ENCODE measurements at places on chromosomes 1 and 21.

DNA sequence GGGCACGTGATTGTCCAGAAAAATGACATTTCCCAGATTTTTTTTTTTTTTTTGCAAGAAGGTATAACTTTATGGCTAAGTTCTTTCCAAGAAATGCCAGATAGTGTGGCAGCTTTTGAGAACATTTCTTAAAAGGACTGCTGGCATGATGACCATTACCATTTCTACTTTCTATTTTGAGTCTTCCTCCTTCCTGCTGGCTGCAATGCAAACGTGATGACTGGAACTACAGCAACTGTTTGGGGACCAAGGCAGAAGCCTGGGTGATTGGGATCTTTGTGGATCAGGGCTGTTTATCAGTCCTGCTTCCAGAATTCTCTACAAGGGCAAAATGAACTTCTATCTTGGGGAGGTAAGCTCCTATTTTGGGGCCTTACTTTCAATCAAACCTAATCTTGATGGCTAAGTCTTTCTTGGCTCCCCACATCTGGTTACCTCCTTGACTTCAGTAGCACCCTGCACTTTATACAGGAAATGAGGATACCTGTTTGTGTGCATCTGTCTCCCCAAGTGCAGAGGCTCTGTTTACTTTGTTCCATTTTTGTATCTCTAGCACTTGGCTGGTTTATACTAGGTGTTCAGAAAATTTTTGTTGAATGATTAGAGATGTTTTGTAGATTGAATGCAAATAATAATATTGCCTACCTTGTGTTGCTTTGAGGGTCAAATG, 3.7 kb upstream of the DDX20 start:
- DNase-seq, result no peak

- peak; percentile 6 for DNase-seq
Measured at GRCh38 chr1:35748326-35748725, 21.5 kb downstream of the CLSPN start.

DNA sequence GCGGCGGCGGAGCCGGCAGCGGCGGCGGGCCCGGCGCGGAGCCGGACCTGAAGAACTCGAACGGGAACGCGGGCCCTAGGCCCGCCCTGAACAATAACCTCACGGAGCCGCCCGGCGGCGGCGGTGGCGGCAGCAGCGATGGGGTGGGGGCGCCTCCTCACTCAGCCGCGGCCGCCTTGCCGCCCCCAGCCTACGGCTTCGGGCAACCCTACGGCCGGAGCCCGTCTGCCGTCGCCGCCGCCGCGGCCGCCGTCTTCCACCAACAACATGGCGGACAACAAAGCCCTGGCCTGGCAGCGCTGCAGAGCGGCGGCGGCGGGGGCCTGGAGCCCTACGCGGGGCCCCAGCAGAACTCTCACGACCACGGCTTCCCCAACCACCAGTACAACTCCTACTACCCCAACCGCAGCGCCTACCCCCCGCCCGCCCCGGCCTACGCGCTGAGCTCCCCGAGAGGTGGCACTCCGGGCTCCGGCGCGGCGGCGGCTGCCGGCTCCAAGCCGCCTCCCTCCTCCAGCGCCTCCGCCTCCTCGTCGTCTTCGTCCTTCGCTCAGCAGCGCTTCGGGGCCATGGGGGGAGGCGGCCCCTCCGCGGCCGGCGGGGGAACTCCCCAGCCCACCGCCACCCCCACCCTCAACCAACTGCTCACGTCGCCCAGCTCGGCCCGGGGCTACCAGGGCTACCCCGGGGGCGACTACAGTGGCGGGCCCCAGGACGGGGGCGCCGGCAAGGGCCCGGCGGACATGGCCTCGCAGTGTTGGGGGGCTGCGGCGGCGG, 1.0 kb downstream of the ARID1A start:
- peak; percentile 44 for DNase-seq

DNA sequence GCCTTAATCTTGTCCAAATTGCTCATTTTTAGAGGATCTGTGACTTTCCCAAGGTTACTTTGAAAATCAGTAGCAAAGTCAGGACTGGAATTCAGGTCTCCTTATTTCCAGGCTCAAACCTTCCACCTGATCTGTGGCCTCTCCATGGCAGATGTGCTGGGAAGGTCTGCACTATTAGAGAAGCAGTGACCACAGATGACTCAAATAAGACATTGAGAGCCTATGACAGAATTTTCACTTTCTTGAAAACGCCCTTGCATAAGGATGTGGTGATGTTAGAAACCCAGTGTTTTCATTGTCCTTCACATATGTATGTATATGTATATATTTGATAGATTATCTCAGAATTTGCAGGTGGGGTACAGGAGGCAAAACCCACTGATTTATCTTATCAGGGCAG, 45.3 kb downstream of the TTC39A start:
- DNase-seq, result no peak

DNA sequence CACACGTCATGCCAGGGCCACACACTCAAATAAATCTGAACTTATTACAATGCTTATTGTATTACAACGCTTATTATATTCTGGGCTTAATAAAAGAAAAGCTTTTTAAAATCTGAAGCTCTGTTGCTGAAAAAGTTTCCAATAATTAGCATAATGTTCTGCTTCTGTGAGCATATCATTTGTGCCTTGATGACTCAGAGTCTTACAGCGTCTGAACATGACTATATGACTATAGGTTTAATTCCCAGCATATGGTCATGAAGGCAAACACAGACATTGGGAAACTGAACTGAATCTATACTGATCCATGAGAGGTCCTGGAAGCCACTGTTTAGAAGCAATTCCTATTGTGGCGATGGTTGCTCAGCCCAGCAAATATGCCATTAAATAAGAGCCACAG, 66.3 kb downstream of the SIM2 start:
- no peak for DNase-seq

- peak; percentile 72 for DNase-seq
Measured at GRCh38 chr1:50251702-50252101, 143.0 kb downstream of the ELAVL4 start.

DNA sequence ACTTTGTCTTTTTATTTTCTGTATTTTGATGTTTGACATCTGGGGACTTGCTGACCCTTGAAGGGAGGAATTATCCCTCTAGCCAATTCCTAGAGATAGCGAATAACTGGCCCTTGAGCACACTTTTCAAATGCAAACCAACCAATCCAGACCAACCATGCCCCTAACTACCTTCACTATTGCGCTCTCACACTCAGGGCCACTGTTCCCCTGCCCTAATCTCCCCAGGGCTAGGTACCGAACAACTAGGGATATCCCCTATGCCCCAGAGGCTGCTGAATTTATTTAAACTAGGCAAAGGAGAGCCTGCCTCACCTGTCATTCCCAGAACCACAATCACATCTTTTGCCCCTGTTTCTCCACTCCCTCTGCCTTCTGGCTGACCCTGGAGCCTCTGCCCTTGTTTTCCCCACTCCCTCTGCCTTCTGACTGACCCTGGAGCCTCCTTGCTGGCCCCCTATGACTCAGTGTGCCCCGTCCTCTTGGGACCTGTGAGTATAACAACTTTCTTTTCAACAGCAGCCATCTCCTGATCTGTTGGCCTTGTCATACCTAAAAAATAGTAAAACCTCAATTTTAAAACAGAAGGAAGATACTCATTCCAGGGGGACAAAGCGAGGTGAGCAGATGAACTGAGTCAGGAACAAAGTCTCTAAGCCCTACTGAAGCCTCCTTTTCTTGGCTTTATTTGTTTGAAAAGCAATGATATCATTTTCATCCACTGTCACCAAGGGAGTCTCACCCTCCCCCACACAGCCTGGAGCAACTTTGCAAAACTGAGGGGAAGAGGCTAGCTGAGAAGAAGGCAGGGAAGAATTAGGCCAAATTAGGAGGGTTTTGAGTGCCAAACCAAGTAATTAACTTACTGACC, 115.5 kb downstream of the NMNAT2 start:
- DNase-seq, result no peak

DNA sequence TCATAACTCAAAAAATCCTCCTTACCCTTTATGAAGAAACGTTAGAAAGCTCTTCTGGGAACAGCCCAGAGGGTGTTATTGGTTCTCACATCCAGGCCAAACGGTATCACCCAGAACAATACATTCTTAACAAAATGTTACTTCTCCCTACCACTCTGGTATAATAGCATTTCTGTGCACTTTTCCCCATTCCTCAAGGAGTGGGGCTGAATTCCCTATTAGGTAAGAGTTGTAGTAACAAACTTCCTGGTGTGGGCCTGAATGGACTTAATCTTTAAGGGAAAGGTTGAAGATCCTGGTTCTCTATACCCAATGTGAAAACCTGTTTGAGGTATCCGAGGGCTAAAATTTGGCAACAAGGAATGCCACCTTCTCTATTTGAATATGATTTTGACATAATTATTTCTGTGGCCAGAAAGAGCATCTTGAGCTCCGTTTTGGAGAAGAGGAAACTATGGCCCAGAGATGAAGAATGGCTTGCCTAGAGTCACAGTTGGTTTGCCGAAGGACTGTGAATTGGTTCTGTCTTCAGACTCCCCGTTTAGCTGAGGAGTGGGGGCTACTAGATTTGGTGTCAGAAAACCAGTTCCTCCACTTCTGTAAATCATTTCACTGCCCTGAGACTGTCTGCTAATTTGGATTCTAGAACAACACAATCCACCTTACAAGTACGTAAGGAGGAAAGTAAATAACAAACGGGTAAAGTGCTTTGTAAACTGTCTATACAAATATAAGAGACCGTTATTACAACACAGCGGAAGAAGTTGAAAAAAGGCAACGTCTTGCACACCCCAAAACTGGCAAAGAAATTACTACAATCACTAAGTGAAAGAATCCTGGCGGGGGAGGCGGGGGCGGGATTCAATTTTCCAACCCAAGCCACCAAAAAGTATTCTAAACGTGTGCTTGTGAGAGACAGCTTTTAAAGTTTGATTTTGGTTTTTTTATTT, 2.3 kb downstream of the ANP32E start:
- DNase-seq, result peak; percentile 25

DNA sequence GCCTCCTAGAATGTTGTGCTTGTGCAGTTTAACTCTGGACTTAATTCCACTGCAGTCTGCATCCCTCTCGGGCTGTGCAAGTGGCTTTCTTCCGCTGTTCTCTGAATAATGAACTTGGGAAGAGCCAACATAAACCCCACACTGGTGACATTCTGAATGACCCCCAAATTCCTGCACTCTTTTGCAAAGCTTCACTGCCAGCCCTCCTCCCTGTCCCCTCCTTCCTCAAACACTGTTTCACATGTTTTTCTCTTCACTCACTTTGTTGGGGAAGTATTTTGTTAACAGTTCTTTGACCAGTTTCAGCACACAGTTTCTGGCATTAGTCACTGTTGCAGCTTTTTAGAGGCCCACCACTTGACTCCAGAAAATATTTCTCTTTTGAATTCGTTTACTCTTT, 39.7 kb downstream of the GNG12 start:
- peak; percentile 67 for DNase-seq

GRCh38 chr1:55347041-55347440, 131.9 kb upstream of the USP24 start:
- no peak for DNase-seq

GRCh38 chr1:203039609-203040512, 13.6 kb downstream of the PPFIA4 start:
- DNase-seq, result no peak

DNA sequence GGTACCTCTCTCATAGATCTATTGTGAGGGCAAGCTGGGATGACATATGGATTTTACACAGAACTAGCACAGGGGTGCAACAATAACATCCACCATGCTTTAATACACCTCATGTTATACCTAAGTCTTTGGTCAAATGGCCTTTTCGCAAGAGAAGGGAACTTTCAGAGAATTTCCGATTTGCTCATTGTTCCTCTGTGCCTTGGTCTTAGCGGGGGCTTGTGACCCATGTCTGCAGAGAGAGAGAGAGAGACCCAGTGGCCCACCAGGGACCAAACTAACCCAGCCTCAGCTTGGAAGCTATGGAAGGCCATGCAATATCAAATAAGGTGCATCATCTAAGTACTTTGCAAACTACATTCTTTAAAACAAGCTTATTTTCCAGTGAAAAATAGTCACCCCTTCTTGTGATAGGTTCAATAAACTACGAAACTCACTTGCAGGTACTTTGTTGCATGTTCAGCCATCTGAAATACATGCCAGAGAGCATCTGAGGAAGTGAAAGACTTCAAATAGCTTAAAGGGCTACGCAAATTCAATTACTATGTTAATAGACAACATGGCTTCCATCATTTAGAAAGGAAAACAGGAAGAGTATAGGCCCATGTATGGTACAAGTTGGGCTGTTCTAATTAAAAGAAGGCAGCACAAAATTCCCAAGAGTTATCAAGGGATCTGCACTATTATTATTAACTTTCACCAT, 100.7 kb downstream of the KCNN3 start:
- DNase-seq, result no peak

- no peak for DNase-seq
Measured at GRCh38 chr1:45243476-45244343, 37.3 kb upstream of the ZSWIM5 start.

DNA sequence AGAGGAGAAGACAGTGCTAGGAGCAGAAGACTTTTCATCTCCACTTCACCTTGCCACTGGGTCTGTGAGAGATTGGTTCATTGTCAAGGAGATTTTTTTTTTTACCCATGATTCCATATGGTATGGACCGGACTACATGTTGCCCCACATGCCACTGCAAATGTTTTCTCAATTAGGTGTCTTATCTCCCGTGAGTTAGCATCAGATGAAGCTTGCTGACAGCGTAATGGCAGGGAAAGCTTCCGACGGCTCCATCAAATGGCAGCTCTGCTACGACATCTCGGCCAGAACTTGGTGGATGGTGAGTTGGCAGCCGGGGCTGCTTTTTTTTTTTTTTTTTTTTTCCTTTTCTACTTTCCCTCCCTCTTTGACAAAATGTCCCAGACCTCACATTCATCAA, 217.2 kb upstream of the NFIA start:
- DNase-seq, result no peak

DNA sequence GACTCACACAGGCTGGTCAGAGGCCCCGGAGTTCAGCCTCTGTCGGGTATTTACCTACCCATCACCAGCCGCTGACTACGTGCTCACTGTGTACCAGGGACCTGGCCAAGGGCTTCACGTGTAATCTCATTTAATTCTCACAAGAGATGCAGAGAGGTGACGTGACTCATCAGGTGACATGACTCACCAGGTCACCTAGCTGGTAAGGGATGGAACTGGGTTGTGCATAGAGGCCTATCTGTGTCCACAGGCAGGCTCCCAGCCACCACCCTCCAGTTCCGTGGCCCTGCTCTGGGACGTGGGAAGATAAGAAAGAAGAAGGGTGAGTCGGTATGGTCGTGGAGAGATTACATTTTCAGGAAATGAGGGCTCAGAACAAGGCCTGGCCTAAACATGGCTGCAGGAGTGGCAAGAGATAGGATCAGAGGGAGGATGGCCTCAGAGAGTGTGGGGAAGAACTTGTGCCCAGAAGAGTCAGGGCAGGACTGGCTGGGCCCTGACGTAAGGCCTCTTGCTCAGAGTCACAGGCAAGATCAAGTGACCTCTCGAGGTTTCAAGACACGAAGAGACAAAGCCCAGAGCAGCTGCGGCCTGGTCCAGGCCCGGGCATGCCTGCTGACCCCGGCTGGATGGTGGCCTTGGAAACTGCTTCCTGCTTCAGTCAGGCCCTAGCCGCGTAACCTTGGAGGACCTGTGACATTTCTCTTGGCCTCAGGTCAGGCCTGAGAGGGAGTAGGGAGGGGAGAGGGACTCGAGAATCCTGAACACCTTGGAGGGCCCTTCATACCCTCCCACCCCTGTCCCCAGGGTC, 52.7 kb upstream of the WASF2 start:
- DNase-seq, result peak; percentile 100

All from kidney tubule cell (primary cell).